Mesendoderm (in vitro differentiated cells): ENCODE measurements at places on chromosomes 6 and 20.

DNA sequence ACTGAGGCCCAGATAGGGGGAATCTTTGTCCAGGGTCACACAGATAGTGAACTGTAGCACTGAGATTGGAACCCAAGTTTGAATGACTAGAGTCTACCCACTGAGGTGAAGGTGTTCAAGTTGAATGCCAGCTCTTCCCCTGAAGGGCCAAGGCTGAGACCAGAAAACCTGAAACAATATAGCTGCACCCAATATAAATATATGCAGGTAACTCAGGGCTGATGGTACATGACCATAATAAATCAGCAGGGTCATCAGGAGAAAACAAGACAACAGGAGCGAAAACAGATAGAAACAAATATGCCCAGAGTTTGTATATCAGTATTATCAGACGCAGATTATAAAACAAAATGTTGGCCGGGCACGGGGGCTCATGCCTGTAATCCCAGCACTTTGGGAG, 4.0 kb upstream of the RBCK1 start:
- no peak for DNase-seq

- no peak for DNase-seq
Observed at GRCh38 chr20:18847226-18847755, 33.7 kb downstream of the SCP2D1 start.

DNA sequence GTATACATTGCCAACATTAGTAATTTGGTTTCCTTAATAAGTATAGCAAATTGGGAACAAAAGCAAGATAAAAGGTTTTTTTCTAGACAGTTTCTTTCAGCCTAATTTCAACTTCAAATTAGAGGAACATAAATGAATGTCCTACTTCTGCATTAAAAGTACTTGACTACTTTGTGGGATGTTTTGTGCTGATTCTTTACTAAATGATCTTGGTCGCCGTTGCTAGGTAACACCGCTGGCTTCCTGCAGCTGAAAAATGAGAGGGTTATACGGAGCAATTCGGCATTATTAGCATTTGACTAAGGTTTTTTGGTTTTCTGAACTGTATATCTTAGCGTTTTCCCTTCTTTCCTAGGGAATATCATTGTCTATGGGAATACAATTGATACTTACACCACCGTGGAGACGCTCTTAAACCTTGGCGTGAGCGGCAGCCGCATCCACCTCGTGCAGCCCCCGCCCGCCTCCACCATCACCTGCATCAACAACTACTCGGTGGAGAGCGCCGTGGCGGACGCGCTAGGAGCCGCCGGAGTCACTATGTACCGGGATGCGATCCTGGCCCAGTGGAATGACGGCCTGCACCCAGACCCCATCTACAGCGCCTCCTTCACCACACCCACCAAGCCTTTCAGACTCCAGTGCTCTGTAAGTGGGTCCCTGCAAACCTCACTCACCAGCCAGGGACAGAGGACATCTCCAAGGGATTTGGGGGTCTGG, 90.9 kb upstream of the INSM1 start:
- DNase-seq = no peak

- no peak for DNase-seq
Observed at GRCh38 chr6:167714152-167714551, 112.6 kb upstream of the AFDN start.

- DNase-seq = peak; percentile 9
Observed at GRCh38 chr6:22529866-22530265, 39.5 kb upstream of the HDGFL1 start.

DNA sequence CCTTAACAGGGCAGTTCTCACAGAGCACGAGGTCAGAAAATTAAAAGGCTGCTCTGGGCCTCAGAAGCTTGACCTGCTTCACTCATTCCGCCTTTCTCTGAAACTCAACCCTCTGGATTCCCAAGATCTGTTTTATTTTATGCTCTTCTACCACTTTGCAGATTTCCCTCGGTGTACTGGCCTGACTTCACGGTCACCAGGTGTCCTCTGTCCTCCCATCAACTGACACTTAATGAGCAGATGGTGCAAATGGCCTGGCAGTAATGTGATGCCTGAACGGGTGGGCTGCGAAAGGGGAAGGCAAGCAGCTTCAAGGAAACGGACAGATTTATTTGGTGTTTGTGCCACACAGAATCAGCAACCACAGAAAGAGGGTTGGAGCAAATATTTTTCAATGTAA, 169.7 kb upstream of the TFAP2D start:
- peak; percentile 30 for DNase-seq

DNA sequence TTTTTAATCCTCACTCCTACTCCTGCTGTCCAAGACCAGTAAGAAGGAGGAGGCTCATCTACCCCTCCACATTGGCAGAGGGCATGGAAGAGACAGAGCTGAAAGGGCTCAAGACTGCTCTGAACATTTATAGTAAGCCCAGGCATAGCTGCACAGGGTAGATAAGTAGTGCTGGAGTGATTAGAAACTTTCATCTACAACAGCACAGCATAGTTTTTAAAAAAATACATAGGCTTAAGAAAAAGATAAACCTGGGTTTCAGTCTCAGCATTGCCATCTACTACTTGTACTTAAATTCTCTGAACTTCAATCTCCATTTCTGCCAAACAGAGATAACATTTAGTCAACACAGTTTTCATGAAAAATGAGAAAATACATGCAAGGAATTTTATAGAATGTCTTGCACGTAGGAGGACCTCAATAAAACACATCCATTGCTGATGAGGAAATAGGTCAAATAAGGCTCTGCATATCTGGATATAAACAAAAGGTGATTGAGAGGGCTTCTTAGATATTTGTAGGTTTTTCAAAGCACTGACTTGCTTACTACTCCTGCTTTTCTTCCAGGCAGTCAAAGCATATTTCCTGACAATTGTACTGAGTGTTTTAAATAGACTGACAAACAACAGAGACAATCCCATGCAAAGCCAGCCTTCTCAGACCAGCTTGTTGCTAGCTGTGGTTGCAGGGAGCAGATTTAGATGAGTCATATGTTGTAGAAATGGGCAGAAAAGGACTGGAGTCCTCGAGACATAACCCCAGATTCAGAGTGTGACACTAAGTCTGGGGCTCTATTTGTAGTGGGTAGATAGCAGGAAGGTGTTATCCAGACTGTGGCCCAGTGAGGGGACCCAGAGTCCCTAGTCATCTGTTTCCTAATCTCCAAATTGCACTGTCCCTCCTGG, 107.4 kb upstream of the TAB2 start:
- no peak for DNase-seq

- DNase-seq = no peak
Observed at GRCh38 chr6:14177413-14178082, 60.0 kb downstream of the CD83 start.

- DNase-seq = no peak
Observed at GRCh38 chr6:74912234-74912633, 293.6 kb downstream of the COL12A1 start.
